Femur (tissue), 1 donor: ENCODE measurements at places on chromosomes 3 and 15.

GRCh38 chr3:71492566-71492965, 91.0 kb downstream of the FOXP1 start:
- DNase-seq: no peak

DNA sequence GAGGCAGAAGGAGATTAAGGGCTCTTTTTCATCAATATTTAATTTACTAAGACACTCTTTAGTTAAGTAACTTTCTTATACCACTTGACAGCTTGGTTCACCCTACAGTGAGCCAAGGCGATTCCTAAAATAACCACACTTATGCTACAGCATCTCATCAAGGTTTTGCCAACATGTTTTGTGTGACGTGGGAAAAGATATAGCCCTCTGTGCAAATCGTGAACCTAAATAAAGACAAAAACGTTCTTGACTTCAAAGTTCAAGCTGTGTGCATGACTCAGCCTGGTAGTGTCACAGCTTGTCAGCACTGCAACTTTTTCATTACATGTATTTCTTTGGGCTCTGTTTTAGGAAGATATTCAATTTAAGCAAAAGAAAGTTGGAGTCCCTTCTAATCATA, 297.0 kb upstream of the EPHA3 start:
- no peak for DNase-seq

- no peak for DNase-seq
Observed at GRCh38 chr15:59550530-59550929, 61.1 kb upstream of the GCNT3 start.

DNA sequence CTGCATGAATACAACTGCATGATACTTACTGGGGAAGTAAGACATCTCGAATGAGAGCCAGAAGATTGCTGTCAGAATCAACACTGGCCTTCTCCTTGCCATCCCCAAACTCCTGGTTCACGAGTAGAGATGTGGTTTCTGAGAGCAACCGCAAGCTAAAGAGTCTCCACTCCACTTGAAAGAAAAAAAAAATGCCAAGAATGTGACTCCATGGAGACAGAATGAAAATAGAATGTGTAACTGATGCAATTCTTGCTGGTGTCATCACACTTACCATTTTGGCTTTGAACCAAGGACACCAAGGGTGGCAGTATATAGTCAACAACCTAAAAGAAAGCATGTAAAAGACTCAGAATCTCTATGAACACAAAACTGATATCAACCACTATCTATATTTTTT, 280.4 kb downstream of the ULK4 start:
- peak; percentile 20 for DNase-seq

GRCh38 chr3:119627461-119627860, 29.8 kb downstream of the PLA1A start:
- DNase-seq: no peak

- no peak for DNase-seq
Observed at GRCh38 chr3:81406318-81406717, 355.1 kb downstream of the GBE1 start.

- DNase-seq: no peak
Observed at GRCh38 chr3:185939721-185940120, 1.9 kb upstream of the TRA2B start.

DNA sequence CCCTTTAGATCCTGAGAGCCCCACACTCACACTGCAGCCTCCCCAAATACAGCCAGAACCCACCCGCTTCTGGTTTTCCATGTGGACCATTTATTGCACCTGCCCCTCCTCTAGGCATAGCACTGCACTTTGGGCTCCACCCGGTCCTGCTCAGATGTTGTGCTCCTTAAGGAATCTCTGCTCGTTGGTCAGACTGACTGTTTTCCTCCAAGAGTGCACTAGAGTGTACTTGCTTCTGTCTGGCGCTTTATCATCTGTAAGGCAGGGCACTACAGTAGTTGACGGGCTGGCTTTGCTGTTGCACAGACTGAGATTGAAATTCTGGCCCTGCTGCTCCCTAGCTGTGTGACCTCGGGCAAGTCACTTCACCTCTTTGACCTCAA, 124.1 kb downstream of the CACNA1D start:
- DNase-seq: no peak

GRCh38 chr15:90903733-90904536, 833 bp downstream of the MAN2A2 start:
- no peak for DNase-seq

- DNase-seq: no peak
Observed at GRCh38 chr3:172454180-172454579, 5.9 kb upstream of the GHSR start.

- DNase-seq: no peak
Observed at GRCh38 chr3:119302697-119303551, 8.7 kb downstream of the ARHGAP31 start.

GRCh38 chr3:148955544-148956346, 35.6 kb upstream of the GYG1 start:
- DNase-seq: peak; percentile 76

- DNase-seq: no peak
Observed at GRCh38 chr3:164537485-164537884, 540.8 kb downstream of the SI start.

GRCh38 chr3:147130461-147130860, 275.9 kb downstream of the ZIC4 start:
- DNase-seq: no peak

DNA sequence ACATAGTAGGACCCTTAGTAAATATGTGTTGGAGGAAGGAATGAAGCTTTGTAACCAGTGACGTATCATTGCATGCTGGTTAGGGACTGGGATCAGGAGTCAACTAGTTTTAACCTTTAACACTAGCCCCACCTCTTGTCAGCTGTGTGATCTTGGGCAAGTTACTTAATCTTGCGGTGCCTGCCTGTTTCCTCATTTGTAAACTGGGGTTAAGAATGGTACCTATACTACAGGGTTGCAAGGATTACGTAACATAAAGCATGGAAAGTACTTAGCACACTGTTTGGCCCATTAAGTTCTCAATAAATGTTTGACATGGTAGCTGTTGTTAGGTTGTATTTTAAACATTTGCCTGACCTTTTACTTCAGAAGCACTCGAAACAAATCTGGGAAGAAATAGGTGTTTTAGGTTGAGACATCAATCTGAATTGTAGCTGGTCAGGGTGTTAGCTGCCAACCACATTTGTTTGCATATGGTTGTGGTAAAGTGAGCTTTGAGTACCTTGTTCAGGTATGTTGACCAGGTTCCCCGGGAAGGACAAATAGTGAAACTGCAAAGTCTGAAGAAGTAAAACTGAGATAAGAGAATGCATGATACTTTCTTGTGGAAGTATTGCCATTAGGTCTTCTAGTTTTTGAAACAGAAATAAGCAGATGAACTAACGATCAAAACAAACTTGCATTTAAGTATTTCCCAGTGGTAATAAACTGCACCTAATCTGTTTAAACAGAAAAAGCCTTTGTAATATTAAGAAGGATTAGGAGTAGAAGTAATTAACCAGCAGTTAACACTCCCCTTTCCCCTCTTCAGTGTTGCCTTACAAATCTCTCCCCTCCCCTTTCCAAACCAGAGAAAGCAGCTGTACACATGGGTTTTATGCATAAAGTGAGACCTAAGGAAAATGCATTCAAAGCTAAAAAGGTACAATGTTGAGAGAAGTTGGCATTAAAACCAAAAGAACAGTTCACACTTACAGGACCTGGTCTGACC, 25.8 kb upstream of the SCAANT1 start:
- no peak for DNase-seq

DNA sequence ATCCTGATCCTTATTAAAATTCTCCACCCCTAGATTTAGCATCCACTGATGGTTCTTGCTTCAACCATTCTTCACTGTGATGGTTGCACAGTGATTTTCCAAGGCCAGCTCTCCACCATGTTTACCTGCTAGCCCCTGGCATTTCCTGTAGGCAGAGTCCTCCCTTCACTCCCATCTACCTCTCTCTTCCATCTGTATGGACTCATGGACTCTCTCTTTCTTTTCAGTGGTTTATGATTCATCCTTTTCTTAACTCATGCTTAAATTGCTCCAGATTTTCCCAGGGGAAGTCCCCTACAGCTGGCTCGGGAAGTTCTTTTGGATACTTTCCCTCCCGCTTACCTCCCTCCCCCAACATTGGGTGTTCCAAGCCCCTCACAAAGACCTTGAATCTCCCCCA, 18.7 kb downstream of the TGM4 start:
- no peak for DNase-seq

- peak; percentile 63 for DNase-seq
Observed at GRCh38 chr3:140007911-140008869, 73.2 kb downstream of the CLSTN2 start.

DNA sequence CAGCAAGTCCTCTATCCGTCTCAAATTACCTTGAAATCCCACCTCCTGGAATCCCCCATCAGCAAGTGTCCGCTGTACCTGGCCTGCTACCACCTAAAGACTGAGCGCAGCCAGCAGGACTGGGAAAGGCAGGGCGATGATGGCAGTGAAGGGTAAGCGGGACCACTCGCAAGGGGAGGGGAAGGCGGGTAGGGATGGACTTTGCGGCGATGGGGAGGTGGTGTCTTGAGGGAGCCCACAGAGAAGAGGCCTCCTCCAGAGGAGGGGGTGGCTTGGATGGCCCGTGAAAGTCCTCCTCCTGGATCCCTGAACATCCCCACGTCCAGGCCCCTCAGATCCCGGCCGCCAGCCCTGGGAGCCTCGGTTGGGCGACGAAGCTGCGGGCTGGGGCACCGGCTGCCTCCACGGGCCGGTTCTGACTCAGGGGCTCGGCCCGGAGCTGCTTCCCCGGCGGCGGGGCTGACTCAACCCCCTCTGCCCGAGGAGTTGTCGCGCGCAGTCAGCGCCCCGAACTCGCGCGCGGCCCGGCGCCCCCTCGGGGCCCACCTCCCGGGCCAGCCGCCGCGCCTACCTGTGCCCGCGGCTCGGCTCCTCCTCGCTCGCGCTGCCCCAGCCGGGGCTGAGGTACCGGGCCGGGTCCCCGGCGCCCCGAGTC, 512 bp downstream of the LARP6 start:
- DNase-seq: peak; percentile 66

- no peak for DNase-seq
Observed at GRCh38 chr3:71930056-71930991, 145.4 kb upstream of the PROK2 start.

DNA sequence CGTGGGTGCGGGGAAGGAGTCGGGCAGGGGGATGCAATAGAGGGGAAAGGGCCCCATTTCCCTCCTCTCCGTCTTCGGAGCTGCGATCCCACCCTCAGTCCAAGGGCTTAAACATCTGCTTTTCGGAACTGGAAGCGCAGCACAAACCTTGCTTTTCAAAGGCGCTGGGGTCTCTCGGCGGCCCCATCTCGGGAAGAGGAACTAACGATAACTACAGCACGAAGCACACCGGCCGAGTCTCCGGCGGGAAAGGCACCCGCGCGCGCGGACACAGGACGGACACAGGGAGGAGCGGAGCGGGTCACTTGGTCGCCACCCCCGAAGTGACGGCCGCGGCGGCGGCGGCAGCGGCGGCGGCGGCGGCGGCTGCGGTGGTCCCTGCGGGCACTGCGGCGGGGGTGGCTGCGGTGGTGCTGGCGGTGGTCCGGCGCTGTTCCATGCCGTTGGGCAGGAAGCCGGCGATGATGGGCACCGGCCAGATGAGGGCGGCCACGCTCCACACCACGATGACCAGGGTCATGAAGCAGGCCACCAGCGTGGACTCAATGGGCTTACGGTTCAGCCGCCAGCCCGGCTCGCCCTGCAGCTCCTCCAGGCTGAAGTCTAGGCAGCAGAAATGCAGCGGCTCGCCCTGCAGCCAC, 1.1 kb downstream of the TMEM158 start:
- peak; percentile 81 for DNase-seq

GRCh38 chr3:37963635-37964034, 27.0 kb upstream of the VILL start:
- DNase-seq: no peak

DNA sequence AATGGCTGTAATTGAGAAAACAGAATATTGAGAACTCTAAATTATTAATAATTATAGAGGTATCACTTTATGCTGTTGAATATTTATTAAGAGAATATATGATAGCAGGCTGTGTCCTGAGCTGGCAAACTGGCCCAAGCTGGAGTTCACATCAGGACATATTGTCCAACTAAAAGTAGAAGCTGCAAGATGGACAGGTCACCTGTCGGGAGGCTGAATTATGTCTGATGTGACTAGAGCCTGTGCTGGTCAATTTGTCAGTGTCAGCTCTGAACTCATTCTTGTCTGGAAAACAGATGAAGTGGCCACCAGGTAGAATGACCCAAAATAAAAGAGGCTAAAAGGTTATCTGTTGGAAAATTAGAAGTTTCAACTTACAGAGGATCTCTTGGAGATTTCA, 392.2 kb downstream of the LRTM1 start:
- no peak for DNase-seq

DNA sequence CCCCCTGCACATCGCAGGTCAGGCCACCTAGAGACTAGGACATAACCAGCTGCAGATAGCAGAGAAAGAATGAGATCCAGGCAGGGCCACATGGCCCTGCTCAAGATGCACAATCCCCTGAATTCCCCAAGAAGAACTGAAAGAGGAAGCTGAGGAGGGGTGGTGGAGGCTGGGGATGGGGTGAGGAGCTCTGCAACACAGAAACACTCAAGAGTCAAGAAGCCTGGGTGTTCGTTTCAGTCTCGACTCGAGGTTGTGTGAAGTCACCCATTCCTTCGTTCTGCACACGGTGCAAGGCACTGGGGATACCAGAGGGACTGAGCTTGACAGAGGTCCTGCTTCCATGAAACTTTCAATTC, 62.0 kb downstream of the TLE3 start:
- DNase-seq: no peak

DNA sequence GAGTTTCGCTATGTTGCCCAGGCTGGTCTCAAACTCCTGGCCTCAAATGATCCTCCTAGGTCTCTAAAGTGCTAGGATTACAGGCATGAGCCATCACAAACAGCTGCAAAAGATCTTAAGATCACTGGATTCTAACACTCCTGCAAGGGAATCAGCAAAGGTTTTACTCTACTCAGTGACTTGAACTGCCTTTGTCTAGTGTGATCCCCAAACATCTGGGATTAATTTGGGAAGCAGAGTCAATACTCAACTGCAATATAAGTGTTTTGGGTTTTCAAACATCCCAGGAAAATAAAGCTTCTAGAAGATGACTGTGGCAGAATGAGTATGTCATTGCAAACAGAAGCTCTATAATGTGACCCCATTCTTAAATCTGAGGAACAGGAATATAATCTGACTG, 7.2 kb downstream of the SPG21 start:
- DNase-seq: no peak

DNA sequence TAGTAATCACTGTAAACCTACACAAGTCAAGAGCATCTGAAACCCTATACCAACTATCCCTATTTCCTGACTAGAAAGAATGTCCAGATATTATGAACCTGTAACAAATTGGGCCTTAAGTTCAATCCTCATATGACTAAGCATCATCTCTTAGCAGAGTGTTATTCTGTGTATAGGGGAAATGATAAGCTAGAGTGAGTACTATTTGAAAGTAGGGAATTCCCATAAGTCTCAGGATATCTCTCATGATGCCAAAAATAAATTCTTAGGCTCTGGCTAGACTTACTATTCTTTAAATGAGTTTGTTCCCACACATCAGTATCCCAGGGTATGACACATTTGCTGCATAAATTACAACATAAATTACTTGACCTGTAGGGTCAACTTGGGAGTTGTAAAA, 15.3 kb downstream of the MRPL47 start:
- DNase-seq: no peak
